ENCODE measurements at places on chromosomes 5 and 9.
A peak's percentile ranks its signal among the peaks of the same experiment; 100 is the strongest.

DNA sequence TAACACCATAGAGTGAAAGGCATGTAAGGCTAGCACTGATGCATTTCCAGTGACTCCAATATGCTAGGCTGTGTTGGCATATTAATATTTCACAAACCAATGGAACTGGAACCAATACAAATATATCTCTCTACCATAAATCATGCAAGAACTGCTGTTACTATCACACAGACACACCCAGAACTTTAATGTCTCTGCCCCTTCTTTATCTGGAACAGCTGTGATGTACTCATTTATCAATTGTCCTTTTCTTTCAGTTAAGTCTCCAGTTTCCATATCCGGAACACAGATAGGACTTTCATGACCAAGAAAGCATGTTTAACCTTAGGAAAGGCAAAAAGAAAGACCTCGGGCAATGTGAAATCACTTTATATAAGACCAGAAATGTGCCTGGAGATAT is 70.3 kb downstream of the SPTLC1 start:
- no peak overlapping the region for H3K4me3 ChIP-seq
- DNase-seq, result no peak
- H3K27me3 ChIP-seq, result no peaks in the 10 kb centered on the region
- H3K4me1 ChIP-seq, result no peaks in the 10 kb centered on the region

DNA sequence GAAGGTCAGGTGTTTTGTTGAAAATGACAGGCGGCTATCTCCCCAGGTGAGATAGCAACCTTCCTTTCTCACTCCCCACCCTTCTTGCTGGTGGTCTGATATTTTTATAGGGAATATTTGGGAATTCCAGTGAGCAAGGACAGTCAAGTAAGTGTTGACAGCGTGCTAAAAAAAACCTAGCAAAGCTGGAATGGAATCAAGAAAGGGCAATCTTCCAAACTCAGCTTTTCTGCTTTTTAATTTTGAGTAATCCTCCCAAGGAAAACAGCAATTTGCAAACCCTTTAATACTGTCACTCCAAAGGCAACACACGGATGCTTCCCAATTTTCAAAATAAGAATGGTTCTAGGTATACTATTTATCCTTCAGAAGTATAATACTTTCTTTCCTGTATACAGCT is 143.7 kb upstream of the PCA3 start:
- no peak overlapping the region for H3K27ac ChIP-seq
- H3K4me3 ChIP-seq, result no peak overlapping the region
- peaks cover 15% of the 10 kb centered on the region for H3K27me3 ChIP-seq
- H3K4me1 ChIP-seq, result no peaks in the 10 kb centered on the region
- no peak for DNase-seq
- H3K36me3 ChIP-seq, result no peaks in the 10 kb centered on the region

DNA sequence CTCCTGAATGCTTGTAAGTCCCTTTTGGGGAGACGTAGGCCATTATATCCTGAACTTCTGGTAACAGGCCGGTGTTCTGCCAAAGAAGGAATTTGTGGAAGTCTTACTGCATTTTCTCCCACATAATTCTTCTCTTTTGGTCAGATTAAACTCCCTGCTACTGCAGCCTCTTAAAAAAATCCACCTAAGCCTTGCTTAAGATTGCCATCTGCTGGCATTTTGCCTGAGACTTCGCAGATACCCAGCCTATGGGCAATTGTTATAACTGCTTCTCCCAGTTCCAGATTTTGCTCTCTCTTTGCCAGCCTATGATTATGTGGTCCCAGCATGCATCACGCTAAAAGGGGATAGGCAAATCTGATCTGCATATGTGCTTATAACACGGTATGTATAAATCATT is 391.6 kb upstream of the CHD1 start:
- H3K27ac ChIP-seq, result no peak overlapping the region
- H3K4me1 ChIP-seq, result no peaks in the 10 kb centered on the region
- DNase-seq, result no peak

DNA sequence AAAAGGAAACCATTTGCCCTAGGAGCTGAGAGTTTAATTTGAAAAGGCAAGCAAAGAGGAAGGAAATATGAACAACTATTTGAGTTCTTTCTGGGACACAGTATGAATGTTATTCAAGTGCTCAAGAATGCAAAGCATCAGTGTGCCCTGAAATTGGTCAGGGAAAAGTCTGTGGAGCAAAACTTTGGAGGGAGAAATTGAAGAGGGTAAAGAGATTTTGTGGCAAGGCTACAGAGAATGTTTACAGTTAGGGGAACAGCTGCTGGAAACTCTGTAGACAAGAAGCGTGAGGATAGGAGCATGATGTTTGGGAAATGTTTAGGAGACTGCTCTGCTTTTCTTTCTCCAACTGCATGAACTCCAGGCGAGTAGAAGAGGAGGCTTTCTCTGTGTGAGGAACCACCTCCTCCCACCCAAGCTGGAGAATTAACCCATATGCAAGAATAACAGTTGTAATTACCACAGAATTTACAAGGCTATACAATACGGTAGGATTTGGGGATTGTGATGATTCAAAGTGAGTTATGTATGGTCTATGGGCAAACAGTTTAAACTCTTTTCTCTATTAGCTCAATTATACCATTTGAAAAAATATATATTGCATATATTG is 75.4 kb upstream of the IL7R start:
- peak overlapping the region; percentile 67 for H3K4me3 ChIP-seq
- no peaks in the 10 kb centered on the region for H3K27me3 ChIP-seq
- H3K27ac ChIP-seq, result peak overlapping the region; percentile 72
- no peak for DNase-seq
- peaks cover 83% of the 10 kb centered on the region for H3K4me1 ChIP-seq

DNA sequence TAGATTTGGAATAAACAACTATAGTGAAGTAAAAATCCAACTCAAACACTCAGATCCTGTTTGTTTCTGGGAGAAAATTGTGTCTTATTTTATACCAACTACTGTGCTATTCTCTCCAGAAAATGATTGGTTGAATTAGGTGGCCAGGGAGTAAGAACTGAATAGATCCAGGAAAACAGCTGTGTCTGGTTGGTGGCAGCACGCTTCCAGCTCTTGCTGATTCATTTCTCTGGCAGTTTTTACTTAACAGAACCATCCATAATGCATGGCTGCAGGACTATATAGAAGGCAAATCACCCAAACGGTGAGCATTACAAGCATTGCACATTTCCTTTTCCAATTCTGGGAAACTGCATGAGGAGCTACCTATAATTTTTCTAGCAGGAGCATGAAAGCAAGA is 29.5 kb downstream of the DMAC1 start:
- H3K27me3 ChIP-seq, result peaks cover 17% of the 10 kb centered on the region
- H3K36me3 ChIP-seq, result no peaks in the 10 kb centered on the region
- H3K4me3 ChIP-seq, result no peak overlapping the region
- DNase-seq, result no peak
- H3K4me1 ChIP-seq, result no peaks in the 10 kb centered on the region

DNA sequence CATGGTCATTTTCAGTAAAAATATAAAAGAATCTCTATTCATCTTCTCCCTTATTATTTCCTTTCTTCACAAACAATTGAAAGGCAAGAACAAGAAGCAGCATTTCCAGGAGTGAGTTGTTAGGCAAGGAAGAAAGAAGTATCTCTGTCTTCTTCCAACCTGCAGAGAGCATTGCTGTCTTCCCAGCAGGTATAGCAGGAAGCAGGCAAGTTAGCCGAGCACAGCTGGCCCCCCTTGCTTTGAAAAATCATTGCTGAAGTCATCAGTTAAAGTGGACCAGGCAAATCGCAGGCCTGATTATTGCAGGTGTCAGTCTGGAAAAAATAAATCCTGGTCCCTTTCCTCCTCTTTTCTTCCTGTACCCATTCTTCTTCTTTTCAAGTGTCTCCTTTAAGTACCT is 353.1 kb upstream of the BRINP1 start:
- no peaks in the 10 kb centered on the region for H3K27me3 ChIP-seq
- H3K4me3 ChIP-seq, result no peak overlapping the region
- no peak overlapping the region for H3K27ac ChIP-seq
- H3K4me1 ChIP-seq, result no peaks in the 10 kb centered on the region
- no peaks in the 10 kb centered on the region for H3K36me3 ChIP-seq

DNA sequence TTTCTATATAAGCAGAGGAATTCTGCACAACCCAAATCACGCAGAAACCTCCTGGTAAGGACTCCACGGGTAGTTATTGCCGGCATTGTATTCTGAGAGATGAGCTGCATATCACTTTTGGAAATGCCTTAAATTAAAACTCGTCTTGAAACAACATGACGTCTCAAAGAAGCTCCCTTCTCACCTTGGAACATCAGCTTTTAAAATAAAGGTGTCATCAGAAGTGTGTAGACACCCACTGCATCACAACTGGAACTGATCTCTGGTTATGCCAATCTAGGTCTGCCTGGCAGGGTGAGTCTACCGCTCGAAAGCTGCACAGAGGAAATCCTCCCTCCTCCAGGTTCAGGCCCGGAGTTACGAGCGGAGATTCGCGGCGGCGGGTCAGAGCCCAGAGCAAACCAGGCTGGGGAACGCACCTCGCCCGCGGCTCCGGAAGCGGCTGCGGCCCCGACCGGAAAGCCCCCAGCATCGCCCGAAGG is 974 bp upstream of the SLC12A2 start:
- DNase-seq, result no peak
- H3K27ac ChIP-seq, result peak overlapping the region; percentile 96
- no peaks in the 10 kb centered on the region for H3K27me3 ChIP-seq
- H3K4me3 ChIP-seq, result peak overlapping the region; percentile 93
- H3K36me3 ChIP-seq, result peaks cover 23% of the 10 kb centered on the region

DNA sequence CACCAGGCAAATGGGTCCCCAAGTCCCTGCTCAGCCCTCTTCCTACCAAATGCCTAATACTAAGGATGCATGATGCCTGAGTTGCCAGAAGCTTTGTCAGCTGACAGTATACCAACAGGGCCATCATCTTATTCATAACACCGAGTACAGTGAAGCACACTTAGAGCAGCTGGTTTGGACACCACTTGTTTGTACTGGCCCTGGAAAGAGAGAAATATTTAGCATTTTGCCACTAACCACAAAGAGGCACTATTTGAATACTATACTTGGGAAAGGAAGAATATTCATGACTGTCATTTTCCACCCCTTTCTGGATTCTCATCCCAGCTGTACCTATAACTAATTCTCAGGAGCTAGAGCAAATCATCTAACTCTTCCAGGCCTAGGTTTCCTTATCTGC is 364.4 kb upstream of the KIF2A start:
- no peak overlapping the region for H3K4me3 ChIP-seq
- no peaks in the 10 kb centered on the region for H3K4me1 ChIP-seq
- H3K27me3 ChIP-seq, result no peaks in the 10 kb centered on the region
- H3K27ac ChIP-seq, result no peak overlapping the region

DNA sequence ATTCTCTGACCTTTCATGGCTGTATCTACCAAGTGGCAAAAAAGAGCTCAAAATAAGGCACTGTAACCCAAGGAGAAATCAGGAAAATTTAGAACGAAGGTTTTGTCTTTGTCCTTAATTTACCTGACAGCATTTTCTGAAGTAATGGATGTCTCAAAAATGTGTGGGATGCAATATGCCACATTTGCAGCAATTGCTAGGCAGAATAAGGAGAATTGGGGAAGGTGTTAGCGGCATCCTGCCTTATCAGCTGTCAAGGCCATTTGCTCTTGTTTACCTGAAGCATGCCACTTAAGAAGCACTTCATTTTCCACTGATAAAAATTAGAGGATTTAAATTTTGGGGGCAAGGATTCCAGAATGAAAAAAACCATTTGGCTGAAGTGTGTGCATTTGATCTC is 39.0 kb downstream of the PDE8B start:
- no peak overlapping the region for H3K27ac ChIP-seq
- no peak overlapping the region for H3K4me3 ChIP-seq
- DNase-seq, result no peak
- H3K4me1 ChIP-seq, result no peaks in the 10 kb centered on the region

- DNase-seq, result no peak
- no peaks in the 10 kb centered on the region for H3K4me1 ChIP-seq
- H3K4me3 ChIP-seq, result no peak overlapping the region
- H3K27me3 ChIP-seq, result peaks cover 7% of the 10 kb centered on the region
These were observed 29.1 kb upstream of the ABO start for GRCh38 chr9:133304158-133304470.

DNA sequence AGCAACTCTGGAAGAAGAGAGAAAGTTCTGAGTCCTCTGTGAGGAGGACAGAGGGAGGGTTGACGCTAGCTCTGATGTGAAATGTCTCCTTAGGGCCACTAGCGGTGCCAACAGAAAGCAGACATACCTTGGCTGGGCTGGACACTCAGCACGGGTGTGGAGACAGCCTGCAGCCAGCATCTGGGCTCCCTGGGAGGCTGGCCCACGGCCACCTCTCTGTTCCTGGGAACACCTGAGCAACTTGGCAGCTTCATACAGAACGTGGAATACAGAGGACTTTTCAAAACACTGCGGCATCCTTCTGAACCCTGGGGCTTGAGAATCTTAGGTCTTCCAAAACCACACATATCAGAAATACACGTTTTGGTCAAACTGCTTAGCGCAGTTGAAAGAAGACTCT is 269.1 kb downstream of the FSTL4 start:
- no peak for DNase-seq
- H3K4me3 ChIP-seq, result no peak overlapping the region
- H3K4me1 ChIP-seq, result no peaks in the 10 kb centered on the region
- H3K36me3 ChIP-seq, result no peaks in the 10 kb centered on the region

GRCh38 chr5:196350-196749 is 5.1 kb downstream of the LRRC14B start:
- DNase-seq, result no peak
- H3K4me3 ChIP-seq, result no peak overlapping the region
- no peak overlapping the region for H3K27ac ChIP-seq
- H3K36me3 ChIP-seq, result no peaks in the 10 kb centered on the region
- H3K4me1 ChIP-seq, result peaks cover 5% of the 10 kb centered on the region
- H3K27me3 ChIP-seq, result peaks cover 2% of the 10 kb centered on the region

DNA sequence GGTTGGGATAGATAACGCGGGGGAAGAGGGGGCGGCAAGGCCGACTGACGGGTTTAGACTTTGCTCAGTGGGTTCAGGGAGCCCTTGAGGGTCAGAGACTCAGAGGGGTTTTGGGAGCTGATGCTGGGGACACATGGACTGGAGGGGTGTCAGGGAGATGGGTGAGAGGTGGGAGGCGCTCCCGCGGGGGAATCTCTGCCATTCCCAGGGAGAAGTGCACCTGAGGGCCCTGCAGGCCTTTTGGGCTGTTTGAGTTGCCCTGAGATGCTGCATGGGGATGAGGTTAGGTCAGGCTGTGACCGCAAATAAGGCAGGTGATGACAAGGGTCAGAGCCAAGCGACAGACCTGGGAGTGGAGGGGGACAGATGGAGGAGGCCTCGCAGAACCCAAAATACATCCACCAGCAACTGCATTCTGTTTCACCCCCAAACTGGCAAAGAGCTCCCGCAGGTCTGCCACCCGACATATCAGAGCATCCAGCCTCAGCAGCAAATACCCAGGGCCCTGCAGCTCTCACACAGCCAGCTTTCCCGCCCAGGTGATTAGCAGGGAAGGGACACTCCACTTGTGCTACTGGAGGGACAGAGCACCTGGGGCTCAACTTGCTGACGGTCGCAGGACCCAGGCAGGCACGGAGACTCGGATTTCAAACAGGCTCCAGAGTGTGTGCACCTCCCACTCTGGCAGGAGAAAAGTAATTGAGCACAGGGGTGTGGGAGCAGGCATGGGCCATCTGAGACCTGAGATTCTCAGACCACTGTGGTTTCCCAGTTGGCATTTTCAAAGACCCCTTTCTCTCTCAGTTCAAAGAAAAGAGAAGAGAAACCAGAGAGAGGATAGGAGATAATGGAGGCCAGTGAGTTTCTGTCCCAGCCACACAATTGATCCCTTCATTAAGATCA is 26.4 kb downstream of the TMOD1 start:
- no peak overlapping the region for H3K27ac ChIP-seq
- no peak for DNase-seq
- peaks cover 11% of the 10 kb centered on the region for H3K4me1 ChIP-seq
- H3K27me3 ChIP-seq, result peaks cover 4% of the 10 kb centered on the region
- H3K36me3 ChIP-seq, result no peaks in the 10 kb centered on the region

GRCh38 chr9:116298878-116299391 is 145.3 kb downstream of the PAPPA start:
- H3K4me3 ChIP-seq, result no peak overlapping the region
- DNase-seq, result no peak
- no peaks in the 10 kb centered on the region for H3K27me3 ChIP-seq
- no peak overlapping the region for H3K27ac ChIP-seq

Measured in activated T-helper 1 cell treated with anti-CD3 and anti-CD28 coated beads, Interleukin-12 subunit alpha, Interleukin-12 subunit beta, Interleukin-2, Interleukin-4 antibody, amounts not matched to agents 30 ng/mL and 10 ng/mL and 1 ng/mL, durations not matched to agents 14 hours and 24 hours and 36 hours (primary cell).